ENCODE measurements at places on chromosomes 1 and 21.

- DNase-seq, result no peak
These were observed 16.0 kb upstream of the TDRD10 start for GRCh38 chr1:154485910-154486496.

GRCh38 chr1:87335175-87335884, 6.7 kb downstream of the LMO4 start:
- DNase-seq, result peak; percentile 90

DNA sequence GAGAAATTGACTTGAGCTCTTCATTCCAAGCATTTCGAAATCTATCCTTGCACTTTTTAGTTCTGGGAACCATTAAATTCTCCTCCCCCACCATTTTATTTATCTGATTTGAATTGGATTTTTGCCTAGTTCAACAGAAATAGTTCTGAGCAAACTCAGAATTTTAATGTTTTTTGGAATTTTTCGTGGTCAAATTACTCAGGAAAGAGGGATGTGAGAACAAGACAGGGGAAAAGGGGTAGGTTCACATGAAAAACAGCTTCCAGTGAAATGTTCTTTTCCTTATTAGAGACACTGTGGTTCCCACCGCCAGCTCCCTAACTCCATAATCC, 5.7 kb upstream of the ZNF697 start:
- DNase-seq, result no peak

- no peak for DNase-seq
These were observed 180.0 kb upstream of the DUSP10 start for GRCh38 chr1:221921936-221922335.

DNA sequence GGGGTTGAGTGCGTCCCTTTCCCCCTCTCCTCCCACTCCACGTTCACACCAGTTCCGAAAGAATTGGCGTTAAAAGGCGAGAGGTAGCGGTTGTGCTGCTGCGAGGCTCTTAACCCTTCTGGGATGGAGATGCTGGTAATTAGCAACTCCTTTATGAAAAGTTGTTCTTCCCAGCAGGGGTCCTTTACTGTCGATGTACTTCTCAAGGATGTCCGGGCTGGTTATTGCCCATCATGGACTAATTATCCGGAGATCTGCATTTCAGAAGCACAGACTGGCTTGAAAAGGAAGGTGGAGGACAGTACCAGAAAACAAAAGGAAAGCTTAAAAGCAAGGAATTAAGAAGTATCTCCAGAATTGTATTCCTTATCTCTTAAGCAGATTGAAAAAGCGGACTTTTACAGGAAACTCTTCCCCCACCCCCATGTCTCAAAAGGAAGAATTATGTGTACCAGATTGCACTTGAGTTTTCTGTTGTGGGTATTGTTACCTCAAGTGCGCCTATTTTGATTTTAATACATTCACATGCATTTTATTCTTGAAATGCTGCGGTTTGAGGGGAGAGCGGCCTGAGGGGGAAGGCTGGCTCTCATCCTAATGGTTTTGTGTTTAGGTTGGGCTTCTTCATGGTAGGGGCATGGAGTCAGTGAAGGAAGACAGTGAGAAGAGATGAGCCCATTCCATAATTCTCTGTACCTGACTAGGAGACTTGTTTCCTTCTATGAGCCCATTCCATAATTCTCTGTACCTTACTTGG, 1.5 kb downstream of the AK4 start:
- no peak for DNase-seq

Measured in natural killer cell treated with Interleukin-12 subunit alpha and Interleukin-12 subunit beta and Interleukin-15 and Interleukin-18, amount 100 ng/mL, for 72 hours (primary cell).